H7 (cell line): ENCODE measurements at places on chromosomes 3 and 15.

DNA sequence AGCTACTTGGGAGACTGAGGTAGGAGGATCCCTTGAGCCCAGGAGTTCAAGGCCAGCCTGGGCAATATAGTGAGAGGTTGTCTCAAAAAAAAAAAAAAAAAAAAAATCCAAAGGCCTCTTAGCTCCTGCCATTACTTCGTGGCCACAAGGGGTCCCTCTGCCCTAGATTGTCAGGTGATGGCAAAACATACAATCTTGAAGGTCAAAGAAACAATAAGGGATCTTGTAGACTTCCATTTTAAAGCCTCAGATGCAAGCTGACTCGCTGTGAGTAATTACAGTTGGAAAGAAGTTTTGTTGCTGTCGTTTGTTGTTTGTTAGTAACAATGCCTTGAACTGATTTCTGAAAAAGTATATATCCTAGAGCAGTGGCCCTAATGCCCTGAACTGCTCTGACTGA is 55.9 kb upstream of the PLCL2 start:
- peak; percentile 42 for DNase-seq

DNA sequence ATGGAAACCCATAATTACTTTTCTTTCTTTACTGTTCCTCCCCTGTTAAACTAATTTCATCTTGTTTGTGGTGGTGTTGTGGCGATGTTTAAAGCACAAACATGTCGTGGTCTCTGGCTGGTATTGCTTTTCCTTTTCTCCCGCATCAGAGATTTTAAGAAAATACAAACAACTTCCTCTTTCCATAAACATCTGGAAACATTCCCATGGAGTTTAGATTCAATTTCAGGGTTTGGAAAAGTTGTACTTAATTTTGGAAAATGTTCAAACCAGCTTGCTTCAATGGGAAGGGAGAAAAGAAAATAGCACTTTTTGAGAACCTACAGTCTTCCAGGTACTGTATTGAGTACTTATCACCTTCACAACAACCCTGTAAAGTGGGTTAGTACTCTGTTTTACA is 30.4 kb downstream of the STARD9 start:
- DNase-seq: no peak

- DNase-seq: no peak
Measured at GRCh38 chr3:193499136-193499770, 55.4 kb downstream of the ATP13A4 start.

DNA sequence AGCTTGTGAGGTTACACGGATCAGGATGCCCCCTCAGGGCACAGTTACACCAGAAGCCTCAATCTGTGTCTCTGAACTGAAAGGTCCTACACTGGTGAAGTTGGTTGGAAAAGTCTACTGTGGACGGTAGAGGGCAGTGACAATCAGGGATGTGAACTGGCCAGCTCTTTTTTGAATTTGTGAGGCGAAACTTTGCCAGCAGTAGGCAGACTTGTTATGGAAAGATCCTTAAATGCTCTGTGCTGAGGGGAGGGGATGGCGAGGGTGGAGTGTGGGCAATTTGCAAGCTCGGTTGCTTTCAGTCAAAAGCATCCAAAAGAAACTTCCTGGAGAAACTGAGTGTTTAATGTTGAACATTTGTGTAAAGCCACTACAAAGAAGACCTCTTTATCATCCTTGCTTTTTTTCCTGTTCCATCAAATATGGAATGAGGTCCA is 127.4 kb upstream of the ABHD17C start:
- peak; percentile 78 for DNase-seq

GRCh38 chr3:59277201-59277600 is 227.4 kb upstream of the CFAP20DC start:
- DNase-seq: no peak

DNA sequence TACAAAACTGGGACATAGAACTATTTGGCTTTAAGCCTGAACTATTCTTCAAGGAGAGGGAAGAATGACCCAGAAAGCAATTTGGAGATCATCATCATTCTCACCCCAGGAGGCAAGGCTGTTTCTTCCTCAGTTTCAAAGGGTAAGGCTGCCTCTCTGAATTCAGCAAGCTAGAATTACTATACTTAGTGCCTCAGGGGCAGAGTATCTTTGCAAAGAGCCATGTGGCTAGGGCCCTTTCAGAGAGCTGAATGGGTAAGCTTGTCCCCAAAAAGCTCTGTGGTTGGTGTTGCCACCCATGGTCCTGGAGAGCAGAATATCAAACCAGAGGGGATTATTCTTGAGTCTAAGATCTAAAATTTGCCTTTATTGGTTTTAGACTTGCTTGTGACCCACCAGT is 720.3 kb upstream of the ARPP21 start:
- DNase-seq: peak; percentile 2

DNA sequence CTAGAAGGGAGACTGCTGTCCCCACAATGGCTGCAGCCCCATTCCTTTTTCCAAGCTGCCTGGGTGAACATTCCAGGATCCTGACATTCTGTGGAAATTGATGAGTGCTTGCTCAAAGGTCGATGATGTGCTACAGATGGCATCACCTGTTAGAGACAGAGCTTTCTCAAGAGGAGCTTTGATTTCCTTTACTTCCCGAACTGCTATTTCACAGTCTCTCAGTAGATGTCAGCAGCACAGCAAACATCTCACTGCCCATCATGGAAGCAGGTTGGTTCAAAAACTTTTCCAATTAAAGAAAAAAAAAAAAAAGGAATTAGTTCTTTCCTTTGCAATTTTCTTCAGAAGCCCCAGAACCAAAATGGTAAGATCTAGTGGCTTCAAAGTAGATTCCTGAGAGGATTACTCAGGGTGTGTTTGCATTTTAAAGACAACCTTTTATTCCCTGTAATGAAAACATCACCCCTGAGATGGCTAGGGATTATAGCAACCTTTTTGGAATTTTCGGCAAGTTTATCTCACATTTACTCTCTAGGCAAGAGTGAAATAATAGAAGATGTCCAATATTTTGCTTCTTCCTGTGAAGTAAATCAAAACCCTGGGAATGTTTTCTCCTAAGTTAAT is 44.8 kb downstream of the POLR2M start:
- peak; percentile 56 for DNase-seq

GRCh38 chr3:5226783-5227182 is 39.3 kb downstream of the EDEM1 start:
- DNase-seq: no peak

DNA sequence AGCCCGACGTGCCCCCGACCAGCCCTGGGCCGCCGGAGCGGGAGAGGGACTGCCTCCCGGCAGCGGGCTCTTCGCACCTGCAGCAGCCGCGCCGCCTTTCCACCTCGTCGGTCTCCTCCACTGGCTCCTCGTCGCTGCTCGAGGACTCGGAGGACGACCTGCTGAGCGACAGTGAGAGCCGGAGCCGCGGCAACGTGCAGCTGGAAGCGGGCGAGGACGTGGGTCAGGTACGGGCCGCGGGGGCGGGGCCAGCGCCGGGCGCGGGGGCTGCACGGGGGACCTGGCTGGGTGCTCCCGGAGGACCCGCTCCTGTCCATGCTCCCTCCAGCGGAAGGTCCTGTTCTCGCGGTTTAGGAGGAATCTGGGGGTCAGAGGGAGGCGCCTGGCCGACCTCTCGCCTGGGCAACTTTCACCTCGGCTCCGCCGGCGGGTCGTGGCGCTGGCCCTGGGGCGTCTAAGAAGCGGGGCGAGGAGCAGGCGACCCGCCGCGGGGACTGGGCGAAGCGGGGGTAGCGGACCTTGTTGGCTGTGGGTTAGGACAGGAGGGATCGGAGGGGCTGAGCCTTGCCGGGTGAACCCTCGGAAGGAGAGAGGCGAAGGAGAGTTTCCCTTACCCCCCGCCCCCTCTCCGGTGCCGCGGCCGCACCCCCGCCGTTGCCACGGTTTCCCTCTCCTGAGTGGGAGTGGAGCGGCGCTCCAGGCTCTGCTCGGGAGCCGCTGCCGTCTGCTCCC is 682 bp downstream of the ITPKA start:
- DNase-seq: peak; percentile 93

DNA sequence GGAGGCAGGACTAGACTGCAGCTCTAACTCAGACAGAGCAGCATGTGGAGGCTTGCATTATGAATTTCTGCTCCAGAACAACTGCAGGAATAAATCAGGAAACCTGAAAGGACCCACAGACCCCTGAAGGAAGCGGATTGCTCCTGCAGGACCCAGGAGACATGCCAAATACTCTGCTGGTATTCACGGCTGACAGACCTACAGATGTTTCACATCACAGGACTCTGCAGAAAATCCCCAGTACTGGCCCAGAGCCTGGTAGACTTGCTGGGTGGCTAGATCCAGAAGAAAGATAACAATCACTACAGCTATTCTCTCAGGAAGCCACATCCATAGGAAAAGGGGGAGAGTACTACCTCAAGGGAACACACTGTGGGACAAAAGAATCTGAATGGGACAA is 942.1 kb downstream of the AGBL1 start:
- no peak for DNase-seq

GRCh38 chr3:71247221-71247957 is 336.1 kb downstream of the FOXP1 start:
- peak; percentile 65 for DNase-seq

DNA sequence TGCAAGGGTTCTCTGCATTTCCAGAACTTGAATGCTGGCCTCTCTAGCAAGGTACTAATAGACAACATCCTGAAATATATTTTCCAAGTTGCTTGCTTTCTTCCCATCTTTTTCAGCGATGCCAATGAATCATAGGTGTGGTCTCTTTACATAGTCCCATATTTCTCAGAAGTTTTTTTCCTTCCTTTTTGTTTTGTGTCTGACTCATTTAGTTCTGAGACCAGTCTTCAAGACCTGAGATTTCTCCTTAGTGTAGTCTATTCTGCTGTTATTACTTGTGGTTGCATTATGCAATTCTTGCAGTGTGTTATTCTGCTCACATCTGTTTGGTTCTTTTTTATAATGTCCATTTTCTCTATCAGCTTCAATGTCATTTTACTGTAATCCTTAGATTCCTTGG is 1265.0 kb upstream of the ALCAM start:
- no peak for DNase-seq

DNA sequence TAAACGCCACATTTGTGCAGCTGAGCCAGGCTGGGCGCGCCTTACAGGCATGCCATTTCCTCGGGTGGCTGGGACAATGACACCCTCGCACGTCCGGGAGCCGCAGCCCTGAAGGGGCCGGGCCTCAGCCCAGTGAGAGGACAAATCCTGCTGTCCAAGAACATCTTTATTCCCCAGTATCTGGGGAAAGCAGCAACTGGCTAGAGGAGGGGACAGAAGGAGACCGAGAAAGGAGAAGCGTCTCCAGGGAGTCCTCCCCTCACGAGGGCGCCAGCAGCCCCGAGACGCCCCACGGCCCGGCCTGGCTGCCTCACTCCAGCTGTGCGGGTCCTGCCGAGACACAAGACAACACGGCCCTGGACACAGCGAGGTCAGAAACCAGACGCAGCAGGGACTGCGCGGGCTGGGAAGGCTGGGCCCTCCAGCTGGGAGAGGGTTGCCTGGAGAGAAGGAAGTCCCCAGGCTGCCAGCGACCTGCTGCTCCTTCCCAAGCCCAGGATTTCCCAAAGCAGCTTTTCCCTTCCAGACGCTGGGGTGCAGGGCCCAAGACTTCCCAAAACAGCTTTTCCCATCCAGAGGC is 130.2 kb downstream of the CHSY1 start:
- DNase-seq: peak; percentile 87
